ENCODE measurements at places on chromosomes 2 and 18.

GRCh38 chr2:61604433-61604832 is 66.3 kb upstream of the XPO1 start:
- no peak for DNase-seq

DNA sequence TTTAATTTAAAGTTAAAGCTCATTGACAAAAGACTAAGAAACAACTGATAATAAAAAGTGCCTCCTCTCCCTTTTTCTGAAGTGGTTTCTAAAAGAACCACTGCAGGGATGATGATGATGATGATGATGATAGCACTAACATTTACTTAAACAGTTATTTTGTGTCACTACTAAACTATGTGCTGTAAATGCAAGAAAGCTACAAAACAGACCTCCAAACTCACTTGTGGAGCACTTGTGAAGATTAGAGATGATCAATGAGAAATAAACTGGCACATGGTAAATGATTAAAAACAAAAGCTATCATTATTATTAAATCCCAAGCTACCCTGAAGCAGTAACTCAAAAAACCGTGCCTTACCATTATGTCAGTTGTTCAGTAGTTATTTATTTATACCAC is 88.7 kb downstream of the SLC8A1 start:
- DNase-seq = no peak

DNA sequence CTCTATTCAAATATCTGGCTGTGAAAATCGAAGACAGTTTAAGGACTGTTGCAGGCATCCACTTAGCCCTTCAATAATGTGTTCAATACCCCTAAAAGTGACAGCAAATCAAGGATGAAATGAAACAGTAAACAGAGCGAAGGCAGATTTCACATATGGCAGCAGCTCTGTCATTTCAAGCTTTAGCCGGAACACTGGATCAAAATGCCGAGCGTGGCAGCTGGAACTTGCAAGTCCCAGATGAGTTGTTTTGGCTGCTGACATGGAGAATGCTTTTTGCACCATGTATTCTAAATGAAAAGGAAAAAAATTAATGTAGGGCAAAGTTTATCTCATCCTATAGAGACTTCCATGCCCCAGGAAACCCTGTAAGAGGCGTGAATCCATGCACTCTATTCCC is 18.0 kb downstream of the LRRC30 start:
- no peak for DNase-seq

DNA sequence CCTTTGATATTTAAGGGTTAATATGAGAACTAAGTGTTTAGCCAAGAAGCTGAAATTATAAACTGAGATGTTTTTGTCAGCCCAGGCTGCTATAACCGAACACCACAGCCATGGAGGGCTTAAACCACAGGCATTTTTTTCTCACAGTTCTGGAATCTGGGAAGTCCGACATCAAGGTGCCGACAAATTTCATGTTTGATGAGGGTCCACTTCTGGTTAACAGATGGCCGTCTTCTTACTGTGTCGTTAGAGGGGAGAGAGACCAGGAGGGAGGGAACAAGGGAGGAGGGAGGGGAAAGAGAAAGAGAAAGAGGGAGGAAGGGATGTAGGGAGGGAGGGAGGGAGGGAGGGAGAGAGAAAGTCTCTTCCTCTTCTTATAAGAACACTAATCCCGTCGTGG is 6.5 kb upstream of the CNDP2 start:
- DNase-seq = no peak

DNA sequence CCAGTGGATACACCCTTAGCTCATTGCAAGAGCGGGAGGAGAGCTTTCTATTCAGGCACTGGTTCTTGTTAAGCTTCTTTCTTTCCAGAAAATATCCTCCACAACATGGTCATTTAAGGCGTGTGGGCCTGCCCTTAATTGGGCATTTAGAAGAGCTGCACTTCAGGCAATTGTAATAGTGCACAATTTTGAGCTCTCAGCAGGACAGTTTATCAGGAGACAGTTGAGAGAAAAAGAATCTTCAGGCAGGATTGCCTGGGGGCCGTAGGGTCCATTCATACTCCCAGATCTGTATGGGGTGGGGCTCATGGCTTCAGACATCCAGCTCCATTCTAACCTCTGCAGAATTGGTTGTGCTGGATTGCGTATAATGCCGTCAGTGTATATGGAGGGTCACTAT is 6.0 kb upstream of the EPC2 start:
- no peak for DNase-seq

- no peak for DNase-seq
Observed at GRCh38 chr2:147352264-147353071, 492.4 kb upstream of the ACVR2A start.

- peak; percentile 92 for DNase-seq
Observed at GRCh38 chr2:103401621-103402020, 639.8 kb downstream of the TMEM182 start.

DNA sequence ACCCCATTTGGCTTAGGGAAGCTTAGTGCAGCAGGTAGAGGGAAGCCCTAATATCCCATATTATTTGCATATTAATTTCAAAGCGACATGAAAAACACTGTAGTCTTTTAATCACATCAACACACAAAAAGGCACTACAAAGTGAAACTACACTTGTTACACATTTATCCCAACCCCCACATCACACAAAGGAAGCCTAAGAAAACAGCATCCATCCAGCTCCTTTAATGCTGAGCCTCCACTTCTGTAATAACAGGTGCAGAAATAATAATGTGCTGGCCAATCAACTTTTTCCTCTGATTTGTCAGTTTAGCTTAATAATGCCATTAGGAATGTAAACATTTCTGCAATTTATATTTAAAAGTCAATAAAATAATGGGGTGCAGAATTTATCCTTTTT is 274.0 kb downstream of the TCF4 start:
- no peak for DNase-seq

DNA sequence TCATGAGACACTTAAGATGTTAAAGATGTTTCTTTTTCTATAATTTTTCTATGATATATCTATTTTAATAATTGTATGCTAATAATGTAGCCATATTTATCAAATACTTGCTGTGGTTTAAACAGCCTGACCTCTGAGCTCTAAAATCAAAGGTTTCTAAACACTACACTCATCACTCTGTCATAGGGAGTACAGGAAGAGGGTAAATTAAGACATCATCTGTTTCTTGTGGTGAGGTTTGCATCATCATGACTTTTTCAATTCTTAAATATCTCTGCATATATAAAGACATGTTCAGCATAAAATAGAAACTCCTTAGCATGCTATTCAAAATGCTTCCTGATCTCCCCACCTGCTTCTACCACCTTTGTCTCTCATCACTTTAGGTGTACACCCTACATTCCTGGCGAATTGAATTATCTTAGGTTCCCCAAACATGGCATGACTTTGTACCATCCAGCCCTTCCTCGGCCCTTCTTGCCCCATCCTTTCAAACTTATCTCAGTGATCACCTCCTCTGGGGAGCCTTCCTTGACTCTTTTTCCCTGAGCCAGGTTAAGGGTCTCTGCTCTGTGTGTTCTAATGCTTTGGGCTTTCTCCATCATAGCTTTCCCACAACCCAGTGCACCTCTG is 105.3 kb upstream of the TTN start:
- no peak for DNase-seq

- DNase-seq = no peak
Observed at GRCh38 chr2:100182494-100183361, 40.3 kb upstream of the AFF3 start.

- no peak for DNase-seq
Observed at GRCh38 chr2:10910625-10911024, 1.1 kb upstream of the KCNF1 start.

GRCh38 chr2:20224716-20225293 is at the start of gene SDC1:
SDC1 (minus strand) TSS chr2:20225130; CDS start chr2:20224867, 263 bp downstream.
- no peak for DNase-seq

DNA sequence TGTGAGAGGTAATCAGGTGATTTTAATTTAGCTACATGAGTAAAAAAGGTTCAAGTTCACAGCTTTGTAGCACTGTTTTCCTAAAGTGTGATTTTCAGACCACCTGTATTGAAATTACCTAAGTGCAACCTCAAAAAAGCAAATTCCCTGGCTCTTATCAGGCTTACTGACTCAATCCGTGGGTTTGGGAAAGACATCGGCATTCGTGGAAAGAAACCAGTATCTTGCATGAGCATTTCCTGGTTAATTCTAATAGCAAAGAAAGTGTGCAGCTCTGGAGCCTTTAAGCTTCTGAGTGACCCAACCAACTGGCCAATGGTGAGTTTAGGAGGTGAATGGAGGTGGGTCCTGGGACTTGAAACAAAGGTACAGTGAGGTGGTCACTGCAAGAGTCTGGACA is 300.9 kb downstream of the NBAS start:
- DNase-seq = no peak

GRCh38 chr2:118121986-118122524 is 33.8 kb downstream of the INSIG2 start:
- DNase-seq = no peak

- DNase-seq = no peak
Observed at GRCh38 chr2:58794103-58794502, 553.0 kb upstream of the FANCL start.

DNA sequence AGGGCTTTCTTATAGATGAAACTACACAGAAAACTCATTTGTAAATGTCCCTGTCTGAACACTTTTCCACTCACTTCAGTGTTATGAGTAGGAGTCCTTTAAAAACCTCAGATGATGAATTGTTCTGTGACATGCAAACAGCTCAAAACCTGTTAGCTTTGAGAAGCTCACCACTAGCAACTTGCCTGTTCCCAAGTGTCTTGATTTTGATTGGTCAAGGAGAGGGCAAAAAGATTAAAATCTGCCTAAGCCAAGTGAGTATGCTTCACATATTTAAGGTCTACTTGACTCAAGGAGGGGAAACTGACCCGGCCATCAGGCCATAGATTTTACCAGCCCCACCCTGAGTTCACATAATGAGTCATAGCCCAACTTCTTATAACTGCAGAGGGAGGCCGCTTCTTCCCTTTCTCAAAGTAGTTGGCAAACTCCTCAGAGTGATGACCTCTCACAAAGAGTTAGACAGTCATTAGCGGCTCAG is 45.2 kb upstream of the MEIS1 start:
- no peak for DNase-seq

DNA sequence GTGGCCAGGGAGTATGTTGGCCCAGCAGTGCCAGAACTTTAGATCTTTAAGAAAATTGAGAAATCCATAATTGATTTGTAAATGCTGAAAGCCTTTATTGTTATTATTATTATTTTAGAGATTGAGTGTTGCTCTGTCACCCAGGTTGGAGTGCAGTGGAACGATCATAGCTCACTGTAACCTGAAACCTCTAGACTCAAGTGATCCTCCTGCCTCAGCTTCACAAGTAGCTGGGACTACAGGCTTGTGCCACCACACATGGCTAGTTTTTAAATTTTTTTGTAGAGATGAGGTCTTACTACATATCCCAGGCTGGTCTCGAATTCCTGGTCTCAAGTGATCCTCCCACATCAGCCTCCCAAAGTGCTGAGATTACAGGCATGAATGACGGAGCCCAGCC is 143.2 kb upstream of the CCDC68 start:
- no peak for DNase-seq

GRCh38 chr2:70091816-70092215 is 4.5 kb downstream of the PCBP1 start:
- no peak for DNase-seq

GRCh38 chr2:16068552-16068940 is 128.2 kb downstream of the MYCN start:
- DNase-seq = no peak

DNA sequence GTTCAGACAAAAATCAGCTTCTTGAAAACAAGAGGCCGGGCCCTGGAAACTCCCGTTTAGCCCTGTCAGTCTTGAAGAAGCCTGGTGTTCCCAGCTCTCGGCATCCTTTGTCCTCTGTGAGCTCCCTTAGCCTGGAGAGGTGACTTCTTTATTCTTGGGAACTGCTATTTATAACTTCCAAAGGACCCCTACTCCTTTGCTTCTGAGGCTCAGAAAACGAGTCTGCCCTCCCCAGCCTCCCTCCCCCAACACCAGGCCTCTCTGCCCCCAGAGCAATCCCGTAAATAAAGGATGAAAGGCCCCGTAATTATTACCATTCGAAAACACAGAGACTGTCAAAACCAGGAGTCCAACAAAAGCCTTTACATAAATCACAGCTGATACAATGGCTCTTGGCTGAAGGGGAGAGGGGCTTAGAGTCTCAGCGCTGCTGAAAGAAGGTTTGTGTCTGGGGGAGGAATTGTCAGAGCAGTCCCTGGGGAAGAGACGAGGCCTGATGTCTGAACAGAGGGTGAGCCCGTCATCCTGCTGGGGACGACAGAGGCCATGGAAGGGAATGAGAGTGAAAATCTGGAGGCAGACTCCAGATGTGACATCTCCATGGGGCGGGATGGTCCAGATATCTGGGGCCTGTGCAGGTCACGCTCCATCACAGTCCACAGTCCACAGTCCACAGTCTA is 283.0 kb downstream of the MYCN start:
- DNase-seq = no peak

DNA sequence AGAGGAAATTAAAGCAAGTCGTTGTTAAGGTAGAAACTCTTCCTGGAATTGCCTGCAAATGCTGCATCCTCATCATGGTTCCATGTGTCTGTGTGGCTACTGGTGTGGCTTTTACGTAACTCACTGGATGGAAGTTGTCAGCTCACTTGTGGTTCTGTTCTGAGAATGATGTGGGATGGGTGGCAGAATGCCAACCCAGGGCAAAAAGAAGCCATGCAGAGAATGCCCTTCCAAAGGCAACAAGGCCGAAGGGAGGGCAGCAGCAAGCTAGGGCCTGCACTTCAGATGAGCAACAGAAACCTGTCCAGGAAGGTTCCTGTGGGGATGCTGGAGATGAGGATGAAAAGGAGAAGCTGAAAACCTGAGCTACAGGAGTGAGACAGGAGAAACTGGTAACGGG is 10.4 kb upstream of the NAPG start:
- DNase-seq = no peak

DNA sequence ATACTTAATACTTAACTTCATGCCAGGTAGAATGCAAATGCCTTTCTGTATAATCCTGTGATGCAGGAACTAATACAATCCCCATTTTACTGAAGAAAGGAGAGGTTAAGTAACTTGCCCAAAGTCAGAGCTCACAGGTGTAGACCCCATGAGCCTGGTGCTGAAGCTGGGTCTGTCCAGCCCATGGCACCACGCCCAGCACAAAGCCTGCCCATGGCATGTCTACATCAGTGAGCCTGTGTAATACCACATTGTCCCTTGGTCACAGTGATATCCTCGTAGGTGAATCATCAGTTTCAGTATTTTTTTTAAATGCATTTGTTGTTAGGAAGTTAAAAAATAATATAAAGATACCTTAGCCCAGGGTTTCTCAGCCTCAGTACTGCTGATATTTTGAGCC is 69.9 kb upstream of the MCFD2 start:
- no peak for DNase-seq

All from epithelial cell of proximal tubule (primary cell).